ENCODE measurements at places on chromosomes 1 and 21.

GRCh38 chr21:25999921-26000582 lies 170.5 kb downstream of the APP start:
- peak; percentile 20 for DNase-seq

GRCh38 chr1:77405186-77405585 lies 123.4 kb downstream of the AK5 start:
- DNase-seq = no peak

GRCh38 chr21:34128674-34129038 lies 55.3 kb downstream of the MRPS6 start:
- no peak for DNase-seq

DNA sequence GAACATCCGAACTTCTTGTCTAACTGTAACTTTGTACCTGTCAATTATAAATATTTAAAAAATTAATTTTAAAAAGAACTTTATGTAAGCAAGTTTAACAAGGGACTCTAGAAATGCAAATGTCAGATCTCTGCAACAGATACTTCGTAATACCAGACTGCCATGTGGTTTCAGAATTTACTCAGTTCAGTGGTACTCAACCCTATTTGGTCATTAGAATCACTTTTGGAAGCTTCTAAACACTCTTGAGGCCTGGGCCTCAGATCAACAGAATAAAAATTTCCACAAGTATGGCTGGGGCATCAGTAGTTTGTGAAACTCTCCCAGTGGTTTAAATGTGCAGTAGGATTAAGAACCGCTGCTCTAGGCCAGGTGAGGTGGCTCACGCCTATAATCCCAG lies 139.5 kb upstream of the SMYD2 start:
- no peak for DNase-seq

DNA sequence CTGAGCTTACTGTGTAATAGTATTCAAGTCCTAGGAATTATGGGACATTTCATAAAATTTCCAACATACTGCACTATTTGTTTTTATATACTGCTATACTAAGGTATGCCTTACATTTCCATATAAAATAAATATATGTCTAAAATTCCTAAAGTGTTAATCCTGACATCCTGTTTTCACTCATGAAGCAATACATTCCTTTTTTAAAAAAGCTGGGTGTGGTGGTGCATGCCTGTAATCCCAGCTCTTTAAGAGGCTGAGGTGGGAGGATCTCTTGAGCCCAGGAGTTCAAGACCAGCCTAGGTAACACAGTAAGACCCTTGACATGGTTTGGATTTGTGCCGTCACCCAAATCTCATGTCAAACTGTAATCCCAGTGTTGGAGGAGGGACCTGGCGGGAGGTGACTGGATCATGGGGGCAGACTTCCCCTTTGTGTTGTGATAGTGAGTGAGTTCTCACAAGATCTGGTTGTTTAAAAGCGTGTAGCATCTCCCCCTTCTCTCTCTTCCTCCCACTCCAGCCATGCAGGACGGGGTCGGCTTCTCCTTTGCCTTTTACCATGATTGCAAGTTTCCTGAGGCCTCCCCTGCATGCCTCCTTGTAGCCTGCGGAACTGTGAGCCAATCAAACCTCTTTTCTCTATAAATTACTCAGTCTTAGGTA lies 5.8 kb downstream of the CDC42BPA start:
- DNase-seq = no peak
